B cell (primary cell): ENCODE measurements at places on chromosomes 16 and 17. TPM values are rescaled to one million over a fixed set of nuclear protein-coding genes. Genes with fewer than 3 reads are reported as not detected.

- no peak for DNase-seq
Observed at GRCh38 chr17:41393294-41393693, 4.1 kb downstream of the KRT31 start.

DNA sequence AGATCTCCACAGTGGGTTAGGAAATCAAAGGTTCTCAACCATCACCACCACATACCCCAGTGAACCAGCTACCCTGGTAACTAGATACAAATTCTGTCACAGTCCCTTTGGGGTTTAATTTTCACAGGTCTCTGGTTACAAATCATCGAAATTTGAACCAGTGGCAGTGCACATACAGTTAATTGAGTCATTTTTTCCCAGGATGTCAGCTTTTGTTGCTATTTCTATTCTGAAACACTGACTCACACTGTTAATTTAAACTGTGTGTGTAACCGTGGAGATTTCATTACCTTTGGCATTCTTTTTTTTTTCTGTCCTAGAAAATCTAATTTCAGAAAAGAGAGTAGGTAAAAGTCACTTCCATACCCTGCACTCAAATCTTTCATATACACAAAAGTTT lies 511.5 kb downstream of the TOX3 start:
- no peak for DNase-seq

DNA sequence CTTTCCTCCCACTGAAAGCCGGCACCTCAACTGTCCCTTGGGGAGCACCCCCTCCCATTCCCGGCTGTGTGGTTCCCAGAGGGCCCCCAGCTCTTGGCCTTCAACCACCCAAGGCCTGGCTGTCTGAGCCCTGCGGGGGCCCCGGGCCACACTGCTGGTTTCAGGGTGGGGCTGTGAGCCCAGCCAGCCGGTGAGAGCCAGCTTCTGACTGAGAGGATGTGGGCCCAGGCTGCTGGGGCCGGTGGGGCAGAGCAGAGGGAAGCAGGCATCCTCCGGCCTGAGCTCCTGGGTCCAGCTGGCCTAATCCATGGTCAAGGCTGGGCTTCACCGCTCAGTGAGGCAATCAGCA lies 875 bp upstream of the LGALS3BP start:
- no peak for DNase-seq

GRCh38 chr17:45825792-45826191 lies 18.9 kb upstream of the SPPL2C start:
- DNase-seq = no peak

Gene ACSM2A
- total RNA-seq = not detected in 2 replicates

DNA sequence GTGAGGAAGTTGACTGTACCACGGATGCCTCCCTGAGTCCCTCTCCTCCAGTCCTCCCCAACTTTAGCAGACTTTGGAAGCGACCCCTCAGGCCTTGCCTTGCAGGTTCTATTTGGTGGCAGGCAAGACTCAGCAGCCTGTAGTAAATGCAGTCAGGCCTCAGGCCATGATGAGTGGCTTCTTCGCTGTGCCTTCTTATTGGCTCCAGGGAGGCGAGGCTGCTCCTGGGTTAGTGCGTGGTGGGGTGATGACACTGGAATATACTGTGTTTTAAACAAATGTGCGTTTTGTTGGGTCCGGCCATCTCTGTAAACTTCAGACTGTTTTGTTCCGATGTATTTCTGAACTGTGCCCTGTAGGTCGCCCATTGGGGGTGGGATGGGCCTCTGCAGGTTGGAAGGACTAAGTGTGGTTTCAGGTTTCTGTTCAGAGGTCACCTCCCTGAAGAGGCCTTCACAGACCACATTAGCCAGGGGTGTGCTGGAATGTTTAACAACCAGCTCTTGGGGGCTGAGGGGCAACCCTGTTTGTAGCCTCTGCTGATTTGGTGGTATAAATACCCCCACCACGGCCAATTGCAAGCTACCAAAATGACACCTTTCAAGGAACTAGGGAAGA lies 62.5 kb downstream of the CYLD start:
- no peak for DNase-seq

GRCh38 chr17:50866950-50867362 lies 802 bp upstream of the TOB1 start:
- peak; percentile 92 for DNase-seq

DNA sequence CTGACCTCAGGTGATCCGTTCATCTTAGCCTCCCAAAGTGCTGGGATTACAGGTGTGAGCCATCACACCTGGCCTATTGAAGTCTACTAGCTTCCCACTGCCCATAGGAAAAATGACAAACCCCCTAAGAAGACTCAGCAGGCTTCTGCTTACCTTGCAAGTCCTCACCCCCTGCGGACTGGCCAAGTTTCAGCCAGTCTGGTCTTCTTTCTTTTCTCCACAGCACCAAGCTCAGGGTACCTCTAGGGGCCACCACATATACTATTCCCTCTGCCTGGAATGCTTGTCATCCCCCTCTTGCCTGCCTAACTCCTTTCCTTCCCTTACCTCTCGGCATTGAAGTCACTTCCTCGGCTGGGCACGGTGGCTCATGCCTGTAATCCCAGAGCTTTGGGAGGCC lies 31.2 kb downstream of the ABCC3 start:
- DNase-seq = no peak

Gene STX8
- total RNA-seq = 58.2 and 61.5 TPM in 2 replicates

Gene NTN3
- total RNA-seq = not detected in 2 replicates

Gene PERCC1
- 0.34 and 0.64 TPM in 2 replicates for total RNA-seq

DNA sequence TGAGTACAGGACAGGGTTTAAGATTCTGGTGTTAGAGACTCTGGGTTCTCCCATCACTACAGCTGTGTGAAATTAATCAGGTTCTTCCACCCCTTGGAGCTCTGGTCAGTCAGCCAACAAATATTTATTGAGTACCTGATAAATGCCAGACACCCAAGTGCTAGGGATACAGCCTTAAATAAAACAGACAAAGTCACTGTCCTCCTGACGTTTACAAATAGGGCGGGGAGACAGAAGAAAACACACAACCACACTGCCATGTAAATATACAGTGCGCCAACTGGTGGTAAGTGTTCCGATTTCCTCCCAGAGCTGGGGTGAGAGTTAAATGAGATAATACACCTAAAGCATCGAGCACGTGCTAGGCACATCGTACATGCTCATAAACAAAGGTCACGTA lies 121.0 kb downstream of the COPRS start:
- DNase-seq = no peak

DNA sequence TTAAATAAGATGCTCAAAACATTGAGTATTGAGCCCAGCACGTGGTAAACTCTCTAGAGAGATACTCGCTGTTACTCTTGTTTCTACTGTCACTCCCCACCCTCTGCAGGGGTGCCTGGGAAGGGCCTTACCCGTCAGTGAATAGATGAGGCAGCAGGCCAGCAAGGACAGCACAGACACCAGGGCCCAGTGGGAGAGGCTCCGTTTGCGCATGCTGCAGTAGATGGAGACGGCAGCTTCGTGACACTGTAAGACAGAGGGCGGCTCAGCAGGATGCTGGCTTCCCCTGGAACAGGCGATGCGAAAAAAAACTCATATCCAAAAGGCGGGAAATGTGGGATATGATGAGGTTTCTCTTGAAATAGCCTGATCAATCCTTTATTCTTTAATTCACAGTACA lies 20.0 kb downstream of the SLC38A8 start:
- DNase-seq = no peak

GRCh38 chr17:31156326-31156725 lies 61.5 kb downstream of the NF1 start:
- DNase-seq = no peak

DNA sequence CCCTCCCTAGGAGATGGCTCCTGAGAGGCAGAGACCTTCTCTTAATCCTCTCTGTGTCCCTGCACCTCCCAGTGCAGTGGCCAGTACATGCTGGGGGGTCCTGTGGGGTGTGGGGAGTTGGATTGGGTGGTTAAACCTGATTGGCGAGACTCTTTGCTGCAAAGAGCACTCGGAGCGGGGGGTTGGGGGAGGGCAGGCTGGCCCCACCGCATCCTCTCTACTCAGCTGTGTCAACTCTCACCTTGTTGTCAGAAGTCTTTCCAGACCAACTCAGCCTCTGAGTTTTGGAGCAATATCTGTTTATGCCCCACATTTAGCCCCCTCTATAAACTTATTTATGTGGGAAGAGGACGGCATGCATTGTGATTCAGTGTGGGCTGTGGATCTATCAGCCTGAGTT lies 40.0 kb downstream of the SMARCE1 start:
- DNase-seq = no peak

Gene DNAI2
- not detected in 2 replicates for total RNA-seq

- peak; percentile 84 for DNase-seq
Observed at GRCh38 chr17:57243171-57243622, 13.1 kb upstream of the MSI2 start.

GRCh38 chr16:69563605-69564580 lies 1.9 kb upstream of the NFAT5 start:
- peak; percentile 90 for DNase-seq

Gene CLEC3A
- not detected in 2 replicates for total RNA-seq

Gene NEUROD2
- total RNA-seq = not detected in 2 replicates

Gene SOX8
- total RNA-seq = 1.2 TPM in 2 replicates

- no peak for DNase-seq
Observed at GRCh38 chr17:77736199-77736585, 222.3 kb upstream of the TNRC6C start.

Gene RAB40B
- 4.7 and 4.9 TPM in 2 replicates for total RNA-seq
